ENCODE measurements at places on chromosomes 2 and 18.
A peak's percentile ranks its signal among the peaks of the same experiment; 100 is the strongest.

DNA sequence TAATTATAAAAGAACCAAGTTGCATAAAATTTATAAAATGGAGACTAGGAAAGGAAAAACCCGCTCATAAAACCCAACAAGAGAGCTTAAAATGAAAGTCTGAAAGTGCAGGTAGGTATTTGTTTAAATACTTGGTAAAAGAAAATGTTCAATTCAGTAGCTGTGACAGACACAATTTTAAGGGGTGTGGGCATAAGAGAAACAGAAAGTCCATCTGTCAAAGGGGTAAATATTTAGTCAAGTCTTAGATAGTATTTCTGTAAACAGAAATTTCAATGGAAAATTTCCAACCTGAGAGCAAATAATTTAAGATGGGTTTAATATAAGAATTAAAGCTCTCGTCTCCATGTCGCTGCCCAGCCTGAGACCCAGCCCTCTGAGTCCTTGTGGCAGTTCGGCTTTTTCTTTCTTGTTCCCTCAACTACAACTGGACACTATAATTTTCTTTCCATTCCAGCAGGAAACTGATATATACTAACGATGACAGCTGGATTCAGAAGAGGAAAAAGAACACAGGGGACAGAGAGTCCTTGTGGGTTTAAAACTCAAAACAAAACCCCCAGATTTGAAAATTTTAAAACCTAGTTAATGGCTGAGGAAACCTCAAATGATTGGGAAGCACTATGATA, 88.0 kb upstream of the ZFP36L2 start:
- no peak for DNase-seq

DNA sequence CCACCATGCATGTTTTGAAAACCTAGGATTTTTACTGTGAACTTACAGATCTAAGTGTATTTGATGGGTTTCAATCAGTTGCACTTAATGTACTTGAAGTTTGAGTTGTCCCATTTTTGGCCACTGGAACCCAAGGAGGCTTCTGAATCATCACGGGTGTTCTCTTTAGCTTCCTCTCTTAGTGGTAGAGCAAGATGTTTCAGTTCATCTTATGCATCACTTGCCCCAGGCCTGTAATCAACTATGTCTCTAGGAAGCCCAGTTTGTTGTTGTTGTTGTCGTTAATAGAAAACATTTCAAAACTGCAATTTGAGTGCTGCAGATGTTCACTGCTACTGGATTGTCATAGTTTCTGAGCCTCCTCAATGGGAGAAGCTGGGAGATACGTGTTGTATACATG, 97.0 kb downstream of the FHOD3 start:
- no peak for DNase-seq

DNA sequence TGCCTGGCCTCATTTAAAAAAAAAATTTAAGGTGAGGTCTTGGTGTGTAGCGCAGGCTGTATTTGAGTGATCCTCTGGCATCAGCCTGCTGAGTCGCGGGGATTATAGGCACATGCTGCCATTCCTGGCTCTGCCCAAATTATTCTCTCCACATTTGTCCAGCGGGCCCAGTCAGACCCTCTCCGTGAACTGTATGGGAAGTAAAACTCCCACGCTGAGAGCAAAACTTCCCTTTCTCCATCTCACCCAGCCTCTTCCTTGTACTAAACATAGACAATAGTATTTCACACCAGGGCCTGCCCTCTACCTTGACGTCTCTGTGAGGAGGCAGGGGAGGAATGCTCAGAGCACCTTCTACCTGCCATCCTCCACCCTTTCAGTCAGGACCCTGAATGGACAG, 37.0 kb downstream of the EIF4E2 start:
- DNase-seq, result no peak

DNA sequence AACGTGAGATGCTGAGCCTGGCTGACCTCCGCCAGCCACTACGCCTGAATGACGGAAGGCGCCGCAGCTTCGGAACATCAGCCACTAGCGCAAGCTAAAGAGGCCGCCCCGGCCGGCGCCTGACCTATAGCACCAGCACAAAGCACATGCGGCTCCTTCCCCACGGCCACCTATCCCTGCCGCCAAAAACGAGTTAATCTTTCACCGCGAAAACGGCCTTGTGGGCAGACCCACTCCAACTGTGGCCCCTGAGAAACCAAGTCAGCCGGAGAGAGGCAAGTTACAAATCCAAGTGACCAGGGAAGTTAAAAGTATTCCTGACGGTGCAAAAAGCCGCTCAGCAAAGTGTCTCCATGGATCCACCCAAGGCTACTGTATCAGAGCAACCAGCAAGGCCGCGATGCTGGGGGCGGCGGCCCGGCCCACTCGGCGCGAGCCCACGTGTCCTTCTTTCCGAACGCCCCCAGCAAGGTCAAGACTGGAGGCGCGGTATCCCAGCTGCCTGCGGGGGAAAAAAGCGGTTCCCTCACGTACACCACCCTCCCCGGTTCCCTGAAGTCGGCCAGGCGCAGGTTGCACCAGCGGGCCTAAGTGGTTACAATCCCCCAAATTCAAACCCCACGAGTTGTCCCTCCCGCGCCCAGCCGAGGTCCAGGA, 575 bp downstream of the HSPD1 start:
- peak; percentile 64 for DNase-seq

DNA sequence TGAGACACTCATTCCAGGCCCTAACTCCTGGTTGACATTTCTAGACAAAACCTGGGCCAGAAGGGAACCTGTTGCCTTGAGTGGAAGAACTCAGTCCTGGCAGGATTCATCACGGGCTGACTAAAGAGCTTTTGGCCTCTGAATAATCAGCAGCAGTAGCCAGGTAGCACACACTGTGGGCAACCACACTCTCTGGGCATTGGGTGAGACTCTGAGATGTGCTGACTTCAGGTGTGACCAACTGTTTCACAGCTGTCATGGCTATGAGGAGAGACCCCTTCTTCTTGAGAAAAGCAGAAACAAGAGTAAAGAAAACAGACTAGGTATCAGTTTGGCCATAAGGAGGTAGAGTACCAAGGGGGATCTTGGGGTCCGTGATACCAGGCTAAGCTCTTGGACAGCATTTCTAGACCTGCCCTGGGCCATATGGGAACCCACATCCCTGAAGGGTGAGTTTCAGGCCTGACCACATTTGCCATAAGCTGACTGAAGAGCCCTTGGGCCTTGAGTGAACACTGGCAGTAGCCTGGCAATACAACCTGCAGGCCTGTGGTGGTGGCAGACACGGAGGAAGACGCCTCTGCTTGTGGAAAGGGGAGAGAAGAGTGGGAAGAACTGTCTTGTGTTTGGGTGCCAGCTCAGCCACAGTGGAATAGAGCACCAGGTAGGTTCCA, 230.9 kb downstream of the DLGAP1 start:
- DNase-seq, result no peak

GRCh38 chr18:8264861-8265411, 344.3 kb upstream of the RAB12 start:
- no peak for DNase-seq

GRCh38 chr18:681985-682384, 24.5 kb downstream of the TYMS start:
- peak; percentile 58 for DNase-seq

DNA sequence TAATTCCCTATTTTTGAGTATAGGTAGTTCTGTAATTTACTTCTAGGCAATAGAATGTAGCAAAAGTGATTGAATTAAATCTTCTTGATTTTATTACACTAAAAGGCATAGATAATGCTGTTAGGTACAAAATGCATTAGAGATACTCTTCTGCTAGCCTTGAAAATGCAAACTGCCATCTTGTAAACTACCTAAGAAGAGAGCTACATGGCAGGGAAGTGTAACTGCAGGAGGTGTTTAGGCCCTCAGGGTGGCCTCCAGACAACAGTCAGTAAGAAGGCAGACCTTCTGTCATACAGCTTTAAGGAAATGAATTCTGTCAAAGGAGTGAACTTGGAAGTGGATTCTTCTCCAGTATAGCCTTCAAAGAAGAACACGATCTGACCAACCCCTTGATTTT, 1396.8 kb upstream of the SLC39A10 start:
- no peak for DNase-seq

DNA sequence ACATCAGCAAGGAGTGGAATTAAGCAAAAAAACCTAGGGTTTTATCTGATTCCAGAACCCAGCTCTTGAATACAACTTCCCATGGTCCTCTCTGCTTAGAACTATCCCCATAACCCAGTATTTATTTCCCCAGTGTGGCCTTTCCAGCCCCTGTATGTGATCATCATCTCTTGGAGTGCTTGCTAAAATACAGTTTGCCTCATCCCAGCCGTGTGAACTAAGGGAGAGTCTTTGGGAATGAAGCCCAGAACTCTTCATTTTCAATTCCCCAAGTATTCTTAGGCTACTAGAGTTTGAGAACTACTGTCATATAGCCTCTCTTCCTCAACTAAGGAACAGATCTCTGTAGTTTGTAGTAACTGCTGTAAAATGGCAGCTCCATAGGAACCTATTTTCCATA, 173.1 kb downstream of the LCLAT1 start:
- no peak for DNase-seq

DNA sequence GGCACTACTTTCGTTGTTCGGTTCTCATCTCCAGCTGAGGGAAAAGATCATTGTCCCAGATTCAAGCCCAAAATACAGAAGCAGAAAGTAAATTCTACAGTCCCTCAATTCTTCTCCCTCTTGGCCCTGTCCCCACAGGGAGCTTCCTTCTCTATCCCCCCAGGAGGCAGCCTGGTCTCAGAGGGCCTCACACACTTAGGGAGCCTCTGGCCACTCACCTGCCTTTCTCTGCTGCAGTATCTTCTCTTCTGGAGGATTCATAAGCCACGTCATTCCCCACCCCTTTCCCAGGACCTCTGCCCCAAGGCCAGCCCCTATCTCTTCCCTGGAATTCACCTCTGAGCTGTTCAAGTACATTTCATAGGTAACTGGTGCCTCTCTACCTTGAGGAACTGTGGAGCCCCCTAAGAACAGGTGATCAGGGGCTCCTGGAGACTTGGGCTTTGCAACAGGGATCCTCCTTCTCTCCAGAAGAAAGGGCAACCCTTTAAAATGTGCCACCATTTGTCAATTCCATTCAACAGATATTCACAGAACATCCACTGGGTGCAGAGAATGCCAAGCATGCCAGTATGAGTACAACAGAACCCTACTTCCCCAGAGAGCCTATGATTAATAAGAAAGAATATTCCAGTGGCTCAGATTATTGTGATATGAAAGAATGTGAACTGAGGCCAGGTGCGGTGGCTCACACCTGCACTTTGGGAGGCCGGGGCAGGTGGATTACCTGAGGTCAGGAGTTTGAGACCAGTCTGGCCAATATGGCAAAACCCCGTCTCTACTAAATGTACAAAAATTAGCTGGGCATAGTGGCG, 72.9 kb downstream of the CIB4 start:
- no peak for DNase-seq

DNA sequence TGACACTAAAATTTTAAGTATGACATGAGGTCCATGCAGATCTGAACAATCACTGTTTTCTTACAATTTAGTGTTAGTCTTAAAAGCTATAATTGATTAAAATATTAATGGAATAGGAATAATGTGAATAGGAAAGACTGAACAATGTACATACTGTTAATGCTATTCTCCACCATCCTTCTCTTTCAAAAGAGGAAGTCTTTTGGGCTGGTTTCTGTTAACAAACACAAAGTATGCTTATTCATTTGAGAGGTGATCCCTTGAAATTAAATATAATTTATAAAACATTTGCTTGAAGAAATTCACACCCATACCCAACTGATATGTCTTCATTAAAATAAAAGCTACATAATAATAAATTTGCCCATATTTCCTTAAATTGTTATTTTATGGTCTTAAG, 2.3 kb downstream of the STPG4 start:
- DNase-seq, result no peak

- peak; percentile 39 for DNase-seq
Observed at GRCh38 chr2:207254591-207255464, 89.1 kb upstream of the KLF7 start.

DNA sequence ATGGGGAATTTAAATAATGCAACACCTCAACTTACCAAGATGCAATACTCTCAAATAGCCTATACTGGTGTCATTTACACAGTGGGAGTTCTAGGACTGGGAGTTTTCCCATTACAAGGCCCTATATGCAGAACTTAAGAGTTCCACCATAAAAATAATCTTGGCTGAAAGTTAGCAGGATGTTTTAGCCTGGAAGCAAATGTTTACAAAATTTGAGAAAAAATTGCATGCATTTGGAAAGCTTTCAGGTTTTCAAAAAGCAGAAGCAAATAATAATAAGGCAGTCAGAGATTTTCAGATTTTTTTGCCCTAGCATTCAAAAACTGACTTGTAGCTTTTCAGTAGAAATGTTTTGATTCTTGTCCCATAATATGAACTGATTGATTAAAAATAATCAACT, 397.3 kb downstream of the ARHGAP15 start:
- no peak for DNase-seq

DNA sequence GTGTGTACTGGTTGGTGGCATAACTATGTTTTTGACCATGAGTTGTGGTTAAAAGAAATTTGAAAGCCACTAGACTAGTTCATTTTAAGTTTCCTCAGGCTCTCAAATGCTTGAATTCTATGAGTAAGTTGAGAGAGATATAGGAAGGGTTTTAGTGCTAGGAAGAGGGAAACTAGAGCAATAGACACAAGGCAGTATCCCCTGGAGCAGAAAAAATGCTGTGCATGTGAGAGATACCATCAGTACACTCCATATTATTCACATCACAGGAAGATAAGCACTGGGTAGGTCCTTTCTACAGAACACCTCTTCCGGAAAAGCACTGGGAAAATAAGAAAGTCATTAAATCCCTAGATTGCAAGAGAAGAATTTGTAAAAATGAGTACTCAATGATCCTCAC, 19.3 kb upstream of the DSG3 start:
- no peak for DNase-seq

DNA sequence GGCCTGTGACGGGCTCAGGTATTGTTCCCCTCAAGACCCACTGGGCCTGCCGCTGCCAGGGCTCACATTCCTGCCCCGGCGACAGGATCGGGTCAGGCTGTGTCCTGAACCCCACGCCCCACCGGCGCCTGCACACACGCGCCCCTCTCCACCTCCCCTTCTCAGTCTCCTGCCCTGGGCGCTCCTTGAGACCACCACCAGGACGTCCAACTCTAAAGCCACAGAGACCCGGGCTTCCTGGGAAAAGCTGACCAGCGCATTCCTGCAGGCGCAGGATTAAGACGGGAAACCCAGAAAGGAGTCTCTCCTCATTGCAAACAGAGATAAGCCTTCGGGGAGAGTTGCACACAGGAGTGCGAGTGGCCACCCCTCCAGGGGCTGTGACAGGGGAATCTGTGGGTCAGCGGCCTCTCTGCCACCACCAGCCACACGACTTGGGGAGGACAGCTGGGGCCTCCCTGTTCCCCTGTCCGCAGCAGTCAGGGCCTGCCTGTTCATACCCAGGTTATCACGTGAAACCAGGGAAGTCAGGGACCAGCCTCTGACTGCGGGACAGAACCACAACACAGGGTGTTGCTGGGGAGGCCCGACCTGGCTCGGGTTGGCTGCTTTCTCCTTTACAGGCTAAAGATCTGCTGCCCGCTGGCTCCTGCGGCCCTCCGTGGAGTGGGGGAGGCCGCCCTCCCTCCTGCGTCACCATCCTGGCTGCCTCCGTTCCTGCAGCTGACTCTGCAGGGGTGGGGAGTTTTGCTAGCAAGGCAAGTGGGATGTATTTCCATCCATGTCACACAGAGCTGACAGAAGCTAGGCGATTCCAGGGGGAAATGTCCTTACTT, 88.8 kb downstream of the ZCCHC2 start:
- DNase-seq, result no peak

GRCh38 chr18:49976795-49977560, 163.6 kb upstream of the ACAA2 start:
- no peak for DNase-seq

Data from stimulated activated CD8-positive, alpha-beta memory T cell treated with anti-CD3 and anti-CD28 coated beads, Interleukin-4, amount 100 ng/mL, for 48 hours (primary cell).